Germinal center (tissue), 1 donor: ENCODE measurements at places on chromosomes 1 and 21.

- no peak for DNase-seq
Observed at GRCh38 chr1:33089457-33089856, 8.5 kb downstream of the AZIN2 start.

DNA sequence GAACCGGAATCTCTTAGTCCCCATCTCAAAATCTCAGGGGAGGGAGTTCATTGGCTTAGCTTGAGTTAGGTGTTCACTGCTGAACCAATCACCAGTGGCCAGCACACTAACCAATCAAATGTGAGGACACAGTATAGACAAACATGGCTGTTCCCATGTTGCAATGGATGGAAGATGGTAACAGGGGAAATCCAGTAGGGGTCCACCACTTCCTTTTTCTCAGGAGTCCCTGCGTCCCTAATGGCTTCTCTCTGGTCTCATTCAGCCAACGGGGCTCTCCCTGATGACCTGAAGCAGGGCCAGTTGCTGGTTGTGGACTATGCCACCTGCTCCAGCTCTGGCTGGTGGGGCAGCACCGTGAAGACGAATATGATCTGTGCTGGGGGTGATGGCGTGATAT lies 9.7 kb downstream of the CELA2B start:
- DNase-seq = no peak

DNA sequence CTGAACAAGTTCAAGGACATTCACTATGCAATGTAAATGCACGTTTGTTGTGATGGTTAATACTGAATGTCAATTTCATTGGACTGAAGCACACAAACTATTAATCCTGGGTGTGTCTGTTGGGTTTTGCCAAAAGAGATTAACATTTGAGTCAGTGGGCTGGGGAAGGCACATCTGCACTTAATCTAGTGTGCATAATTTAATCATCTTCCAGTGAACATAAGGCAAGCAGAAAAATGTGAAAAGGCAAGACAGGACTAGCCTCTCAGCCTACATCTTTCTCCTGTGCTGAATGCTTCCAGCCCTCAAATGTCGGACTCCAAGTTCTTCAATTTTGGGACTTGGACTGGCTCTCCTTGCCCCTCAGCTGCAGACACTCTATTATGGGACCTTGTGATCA lies 40.1 kb downstream of the PRPF38A start:
- DNase-seq = no peak

DNA sequence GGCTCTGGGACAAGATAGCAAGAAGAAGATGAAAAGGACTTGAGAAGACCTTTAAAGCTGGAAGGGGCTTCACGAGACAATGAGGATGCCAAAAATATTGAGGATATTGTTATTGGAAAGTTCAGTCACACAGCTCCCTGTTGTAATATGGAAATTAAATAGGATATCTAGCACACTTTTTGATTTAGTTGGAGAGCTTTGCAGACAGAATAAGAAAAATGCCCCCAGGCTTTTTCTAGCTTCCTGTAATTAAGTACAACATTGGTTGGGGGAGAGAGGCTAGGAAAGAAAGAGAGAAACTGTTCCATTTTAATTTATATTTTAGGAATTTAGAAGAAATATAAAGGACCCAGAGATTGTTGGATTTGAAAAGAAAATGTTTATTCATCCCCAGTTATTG lies 27.5 kb downstream of the RBM11 start:
- DNase-seq = no peak

- no peak for DNase-seq
Observed at GRCh38 chr1:184387069-184387475, 243 bp downstream of the C1orf21 start.

DNA sequence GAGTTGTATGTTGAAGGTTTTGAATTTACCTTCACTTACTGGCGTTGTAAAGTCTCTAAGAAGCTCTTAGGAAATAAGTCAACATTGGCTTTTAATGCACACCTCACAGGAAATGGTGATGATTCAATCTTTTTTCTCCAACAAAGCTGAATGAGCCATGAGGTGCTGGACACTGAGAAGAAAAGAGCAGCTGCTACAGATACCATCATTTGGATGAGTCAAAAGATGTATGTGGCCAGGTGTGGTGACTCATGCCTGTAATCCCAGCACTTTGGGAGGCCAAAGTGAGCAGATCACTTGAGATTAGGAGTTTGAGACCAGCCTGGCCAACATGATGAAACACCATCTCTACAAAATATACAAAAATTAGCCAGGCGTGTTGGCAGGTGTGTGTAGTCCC lies 3.3 kb upstream of the IL23R start:
- DNase-seq = no peak

DNA sequence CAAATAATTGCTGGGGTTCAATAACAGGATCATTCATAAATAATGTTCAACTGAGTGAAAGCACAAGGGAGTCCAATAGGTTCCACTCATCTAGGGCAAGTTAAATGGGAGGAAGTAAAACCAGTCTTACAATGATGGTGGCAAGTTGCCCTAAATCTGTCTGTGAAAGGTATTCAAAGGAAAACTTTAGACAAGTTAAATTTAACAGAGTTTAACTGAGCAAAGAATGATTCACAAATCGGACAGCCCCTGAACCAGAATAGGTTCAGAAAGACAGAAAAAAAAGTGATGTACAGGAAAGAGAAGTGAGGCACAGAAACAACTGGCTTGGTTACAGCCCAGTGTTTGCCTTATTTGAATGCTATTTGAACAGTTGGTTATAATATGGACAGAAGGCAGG lies 183.5 kb upstream of the ADGRL4 start:
- no peak for DNase-seq

- DNase-seq = no peak
Observed at GRCh38 chr1:44290250-44291094, 64.6 kb downstream of the ERI3 start.

- no peak for DNase-seq
Observed at GRCh38 chr1:10539411-10540043, 64.8 kb downstream of the PEX14 start.

DNA sequence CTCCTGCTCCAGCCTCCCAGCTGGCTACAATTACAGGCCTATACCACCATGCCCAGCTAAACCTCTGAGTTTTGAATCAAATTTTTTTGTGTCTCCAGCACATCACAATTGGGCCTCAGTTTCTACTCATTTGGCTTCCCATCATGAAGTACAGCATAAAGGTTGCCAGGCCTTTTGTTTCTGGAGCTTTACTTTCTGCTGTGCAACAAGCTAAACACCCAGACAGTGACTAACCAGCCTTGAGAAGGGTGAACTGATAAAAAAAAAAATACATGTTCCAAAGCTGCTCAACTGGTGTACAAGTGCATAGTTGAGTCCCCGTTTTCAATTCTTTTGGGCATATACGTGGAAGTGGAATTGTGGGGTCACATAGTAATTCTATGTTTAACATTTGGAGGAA lies 25.1 kb downstream of the TIAM1 start:
- DNase-seq = no peak

DNA sequence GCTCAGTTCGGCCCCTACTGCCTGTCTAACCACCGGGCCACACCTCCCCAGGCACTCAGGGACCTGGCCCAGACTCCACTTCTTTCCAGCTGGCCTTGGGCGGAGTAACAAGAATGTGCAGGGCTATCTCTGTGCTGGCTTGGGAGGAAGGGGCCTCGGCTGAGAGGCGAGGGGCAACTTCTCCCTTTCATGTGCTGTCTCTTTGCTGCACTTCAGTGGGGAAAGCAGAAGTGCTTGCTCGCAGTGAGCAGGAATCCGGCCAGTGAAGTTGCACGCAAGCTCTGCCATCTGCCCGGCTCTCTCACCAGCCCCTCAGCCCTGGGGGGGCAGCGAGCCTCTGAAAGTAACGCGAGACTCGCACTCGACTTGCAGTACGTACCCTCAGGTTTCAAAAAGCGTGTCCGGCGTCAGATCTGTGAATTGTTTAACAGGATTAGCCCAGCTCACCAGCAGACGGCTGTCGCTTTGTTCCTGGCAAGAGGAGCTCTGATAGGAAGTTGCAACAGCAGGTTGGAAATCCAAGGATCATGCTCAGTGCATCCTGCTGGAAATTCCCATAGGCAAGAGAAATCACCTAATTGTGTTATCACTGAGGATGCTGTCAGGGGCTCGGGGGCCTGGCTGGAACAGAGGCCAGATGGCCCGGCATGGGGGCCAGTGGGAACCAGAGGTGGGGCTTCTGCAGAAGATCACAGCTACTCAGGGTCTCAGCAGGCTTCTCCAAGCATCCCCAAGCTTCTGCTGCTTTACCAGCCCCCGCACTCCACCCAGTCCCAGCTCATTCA lies 221.1 kb downstream of the NPHP4 start:
- DNase-seq = no peak

DNA sequence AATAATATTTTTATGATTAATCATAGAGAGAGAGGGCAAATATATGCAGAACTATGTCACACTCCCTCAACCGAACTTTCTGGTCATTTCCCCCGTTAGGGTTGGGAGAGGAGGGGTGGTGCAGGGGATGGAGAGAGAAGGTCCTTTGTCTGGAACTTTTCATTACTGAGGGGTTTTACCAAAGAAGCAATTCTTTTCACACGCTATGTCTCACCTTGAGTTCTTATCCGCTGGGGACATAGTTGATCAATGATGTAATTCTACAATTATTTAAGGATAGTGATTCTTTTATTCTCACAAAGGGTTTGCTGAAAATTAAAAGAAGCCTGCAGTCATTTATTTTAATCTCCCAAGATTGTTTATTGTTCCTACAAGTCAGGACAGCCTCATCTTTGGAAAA lies 98.3 kb upstream of the RUNX1 start:
- DNase-seq = no peak

- peak; percentile 56 for DNase-seq
Observed at GRCh38 chr1:224245188-224245587, 62.1 kb downstream of the DEGS1 start.

GRCh38 chr1:37479255-37480124 lies 5.1 kb downstream of the ZC3H12A start:
- peak; percentile 65 for DNase-seq

DNA sequence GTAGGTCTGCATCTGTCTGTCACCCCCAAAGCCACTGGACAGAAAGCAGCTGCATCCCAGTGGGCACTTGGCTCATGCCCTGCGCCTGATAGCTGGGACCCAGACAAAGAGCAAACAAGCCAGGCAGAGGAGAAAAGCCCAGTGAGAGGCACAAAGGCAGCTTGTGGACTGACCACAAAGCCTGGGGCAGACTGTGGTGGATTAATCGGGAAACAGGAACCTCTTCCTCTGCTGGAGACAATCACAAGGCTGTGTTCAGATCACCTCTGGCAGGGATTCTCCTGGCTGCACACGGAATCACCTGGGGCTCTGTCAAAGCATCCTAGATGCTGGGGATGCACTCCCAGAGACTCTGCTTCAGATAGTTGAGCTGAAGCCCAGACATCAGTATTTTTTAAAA lies 15.2 kb upstream of the GJB5 start:
- DNase-seq = no peak

DNA sequence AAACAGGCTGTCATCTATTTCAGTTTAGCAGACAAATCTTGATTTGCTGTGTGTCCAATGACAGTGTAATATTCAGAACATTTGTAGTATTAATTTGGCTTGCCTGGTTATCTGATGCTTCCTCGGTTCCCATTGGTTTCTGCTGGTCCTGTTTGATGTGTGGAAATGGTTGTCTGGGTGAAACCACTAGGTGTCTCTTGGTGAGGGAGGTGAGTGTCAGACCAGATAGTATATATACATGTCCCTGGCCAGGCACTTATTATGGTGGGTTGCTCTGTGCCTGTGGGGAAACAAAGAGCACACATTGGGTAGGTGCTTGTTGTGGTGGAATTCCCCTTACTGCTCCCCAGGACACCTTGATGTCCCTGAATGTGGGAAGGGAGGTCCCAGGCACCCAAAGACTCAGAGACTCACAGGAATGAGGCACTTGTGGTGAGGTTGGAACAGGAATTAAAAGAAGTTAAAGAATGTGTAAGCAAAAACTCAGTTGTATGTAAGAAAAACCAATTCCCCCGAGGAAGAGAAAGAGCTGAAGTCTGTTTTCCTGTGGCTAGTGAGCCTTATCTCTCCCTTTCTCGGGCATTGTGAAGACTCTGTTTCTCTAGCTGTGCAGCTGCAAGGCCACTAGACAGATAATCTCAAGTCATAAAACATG lies 1519.1 kb downstream of the BRINP3 start:
- no peak for DNase-seq

GRCh38 chr1:111030590-111030989 lies 66.9 kb upstream of the LRIF1 start:
- peak; percentile 61 for DNase-seq

DNA sequence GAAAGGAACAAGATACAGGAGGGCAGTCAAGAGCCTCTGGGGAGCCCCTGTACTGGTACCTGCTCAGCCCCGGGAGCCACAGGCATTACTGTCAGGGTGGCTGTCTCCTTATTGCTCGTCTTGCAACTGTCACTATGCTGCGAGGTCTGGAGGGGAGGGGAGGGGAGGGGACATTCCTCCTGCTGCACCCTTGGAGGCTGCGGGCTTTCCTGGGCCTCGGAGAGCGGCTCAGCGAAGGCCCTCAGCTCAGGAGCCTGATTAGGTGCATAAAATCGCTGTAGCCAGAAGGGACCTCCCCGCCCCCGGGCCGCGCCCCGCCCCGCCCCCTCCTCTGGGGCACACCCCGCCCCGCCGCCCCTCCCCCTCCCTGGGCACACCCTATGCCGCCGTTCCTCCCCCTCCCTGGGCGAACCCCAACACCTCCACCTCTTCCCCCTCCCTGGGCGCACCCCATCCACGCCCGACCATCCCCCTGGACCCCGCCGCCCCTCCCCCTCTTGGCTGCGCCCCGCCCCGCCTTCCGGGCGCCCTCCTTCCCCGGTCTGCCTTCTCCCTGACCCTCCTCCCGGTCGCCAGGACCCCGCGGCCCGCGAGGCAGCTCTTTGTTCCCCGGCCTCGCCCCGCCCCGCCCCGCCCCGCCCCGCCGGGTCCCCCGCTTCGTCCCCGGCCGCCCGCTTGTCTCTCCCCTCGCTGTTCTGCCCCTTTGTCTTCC lies 35.5 kb downstream of the CACHD1 start:
- peak; percentile 29 for DNase-seq

DNA sequence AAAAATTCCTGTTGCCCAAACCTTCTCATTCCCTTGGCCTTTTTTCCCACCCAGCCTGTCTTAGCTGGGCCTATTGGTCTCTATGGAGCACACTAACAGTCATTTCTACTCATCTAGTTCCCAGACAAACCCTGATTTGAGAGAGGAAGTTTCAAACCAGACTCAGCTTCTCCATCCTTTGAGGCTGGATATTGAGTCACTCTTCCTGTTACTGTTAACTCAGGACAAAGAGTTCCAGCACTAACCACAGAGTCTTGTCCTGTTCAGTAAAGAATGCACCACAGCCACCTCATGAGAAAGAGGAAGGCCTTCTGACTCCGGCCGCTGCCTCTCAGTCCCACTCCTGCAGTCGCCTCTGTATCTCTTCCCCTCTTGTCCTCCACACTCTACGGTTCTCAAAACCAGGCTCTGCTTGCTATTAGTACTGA lies 137.8 kb downstream of the PTPRC start:
- no peak for DNase-seq
